ENCODE measurements at places on chromosomes 3 and 15.
A peak's percentile ranks its signal among the peaks of the same experiment; 100 is the strongest.

GRCh38 chr3:141288336-141288990 is 56.8 kb downstream of the PXYLP1 start:
- no peak for DNase-seq

DNA sequence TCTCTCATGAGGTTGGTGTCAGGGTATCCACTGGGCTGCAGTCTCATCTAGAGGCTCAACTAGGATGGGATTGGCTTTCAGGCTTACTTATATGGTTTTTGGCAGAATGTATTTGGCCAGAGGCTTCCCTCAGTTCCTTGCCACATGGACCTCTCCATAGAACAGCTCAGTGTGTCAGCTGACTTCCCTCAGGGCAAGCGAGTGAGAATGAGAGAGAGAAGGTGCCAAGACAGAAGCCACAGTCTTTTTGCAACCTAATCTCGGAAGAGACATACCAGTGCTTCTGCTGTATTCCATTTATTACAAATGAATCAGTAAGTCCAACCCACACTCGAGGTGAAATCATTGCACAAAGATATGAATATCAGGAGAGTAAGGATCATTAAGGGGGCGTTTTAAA is 129.2 kb downstream of the CCNL1 start:
- no peak for DNase-seq

GRCh38 chr15:38084289-38084688 is 149.8 kb downstream of the TMCO5A start:
- peak; percentile 87 for DNase-seq

DNA sequence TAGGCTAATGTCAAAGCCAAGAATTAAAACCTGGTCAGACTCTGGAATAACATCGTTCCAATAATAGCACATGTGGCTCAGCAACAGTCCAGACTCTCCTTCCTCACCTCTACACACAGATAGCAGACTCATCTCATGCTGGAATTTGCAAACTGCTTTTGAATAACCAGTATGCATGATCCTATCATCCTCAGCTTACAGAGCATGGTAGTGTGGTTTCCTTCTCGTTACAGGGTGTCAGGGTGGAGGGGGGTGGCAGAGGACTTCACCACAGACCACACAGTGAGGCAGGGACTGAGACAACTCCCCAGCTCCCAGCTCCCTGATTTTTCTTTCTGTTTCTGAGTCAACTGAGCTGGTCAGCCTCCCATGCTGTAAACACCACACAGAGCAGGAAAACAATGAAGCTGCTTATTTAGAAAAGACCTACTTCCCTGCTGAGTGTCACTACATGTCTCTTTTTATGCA is 101.6 kb downstream of the RPL22L1 start:
- DNase-seq, result no peak

DNA sequence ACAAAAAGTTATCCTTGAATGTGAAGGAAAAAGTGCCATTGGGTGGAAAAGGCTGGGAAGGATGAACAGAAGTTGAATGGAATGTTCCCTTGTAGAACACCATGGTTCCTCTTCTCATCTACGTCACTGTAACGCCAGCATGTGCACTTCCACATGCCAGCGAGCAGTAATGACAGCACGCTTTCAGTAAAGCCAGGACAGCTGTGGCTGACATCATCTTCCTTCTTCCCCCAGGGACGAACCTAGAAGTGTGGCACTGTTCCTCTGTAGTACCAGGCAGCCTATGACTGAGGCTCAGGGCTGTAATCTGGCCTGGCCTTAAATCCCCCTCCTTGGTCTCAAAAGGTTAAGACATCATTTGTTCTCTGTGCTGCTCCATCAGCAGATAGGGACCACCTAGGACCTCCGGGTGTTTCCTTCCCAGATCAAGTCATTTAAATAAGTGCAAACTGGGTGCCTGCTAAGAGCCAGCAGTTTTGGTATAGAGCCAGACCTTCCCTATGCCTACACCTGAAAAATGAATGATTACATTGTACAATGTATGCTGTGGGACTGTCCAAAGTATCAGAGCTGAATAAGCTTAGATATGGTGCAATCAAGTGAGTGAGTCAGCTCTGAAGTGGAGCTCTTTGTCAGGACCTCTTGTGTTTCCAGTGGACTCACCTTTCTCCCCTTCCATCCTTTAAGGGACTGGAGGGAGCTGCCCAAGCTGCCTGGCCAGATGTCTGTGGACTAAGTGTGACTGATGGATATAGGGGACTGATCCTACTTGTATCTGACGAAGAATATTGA is 5.6 kb upstream of the SRPRB start:
- no peak for DNase-seq

DNA sequence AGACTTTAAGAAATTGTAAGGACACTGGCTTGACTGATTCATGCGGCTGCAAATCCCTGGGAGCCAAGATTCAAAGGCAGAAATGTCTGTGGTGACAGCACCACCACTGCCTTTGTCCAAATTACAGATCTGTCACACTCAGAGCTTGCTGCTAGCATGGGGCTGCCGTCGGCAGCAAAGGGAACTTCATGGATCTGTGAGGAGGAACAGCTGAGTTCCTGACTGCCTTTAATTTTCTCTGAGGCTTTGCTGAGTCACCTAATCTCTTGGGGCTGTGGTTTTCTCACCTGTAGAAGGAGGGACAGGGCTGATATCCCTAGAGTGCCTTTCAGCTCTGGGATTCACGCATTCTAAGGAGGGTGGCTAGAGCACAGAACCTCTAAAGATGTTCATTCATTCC is 4.1 kb upstream of the PAK6 start:
- no peak for DNase-seq

- no peak for DNase-seq
Observed at GRCh38 chr3:153925841-153926514, 195.2 kb upstream of the ARHGEF26 start.

DNA sequence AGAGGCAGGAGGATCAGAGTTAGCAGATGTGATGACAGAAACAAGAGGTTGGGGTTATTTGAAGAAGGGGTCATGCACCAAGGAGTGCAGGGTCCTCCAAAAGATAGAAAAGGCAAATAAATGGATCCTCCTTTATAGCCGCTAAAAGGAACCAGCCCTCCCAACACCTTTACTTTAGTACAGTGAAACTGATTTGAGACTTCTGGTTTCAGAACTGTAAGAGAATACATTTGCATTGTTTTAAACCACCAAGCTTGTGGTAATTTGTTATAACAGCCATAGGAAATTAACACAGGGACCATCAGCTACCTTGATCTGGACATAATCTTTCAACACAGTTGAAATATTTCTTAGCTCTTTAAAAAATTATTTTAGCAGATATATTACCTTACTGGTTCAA is 166.6 kb downstream of the TIGIT start:
- no peak for DNase-seq

GRCh38 chr3:67605377-67605776 is 49.0 kb downstream of the SUCLG2 start:
- DNase-seq, result no peak

- no peak for DNase-seq
Observed at GRCh38 chr3:33050071-33050653, 46.8 kb downstream of the GLB1 start.

GRCh38 chr3:161551697-161552096 is 55.1 kb downstream of the OTOL1 start:
- DNase-seq, result no peak

DNA sequence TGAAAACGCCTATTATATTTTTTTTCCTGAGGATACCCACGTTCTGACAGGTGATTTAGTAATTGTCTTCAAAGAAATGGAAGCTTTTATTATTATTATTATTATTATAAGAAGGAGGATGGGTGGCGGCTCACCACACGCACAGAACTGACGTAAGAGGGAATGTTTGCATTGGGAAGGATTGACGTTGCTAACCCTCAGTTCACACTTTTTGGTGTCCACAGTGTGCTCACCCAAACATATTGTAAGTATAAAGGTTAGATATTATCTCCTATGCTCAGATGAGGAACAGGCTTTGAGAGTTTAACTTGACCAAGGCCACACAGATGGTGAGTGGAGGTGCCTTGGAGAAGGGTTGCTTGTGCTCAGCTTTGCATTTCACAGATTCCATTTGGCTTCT is 533.5 kb upstream of the TBL1XR1 start:
- no peak for DNase-seq

- DNase-seq, result no peak
Observed at GRCh38 chr15:84785053-84785452, 32.1 kb upstream of the ALPK3 start.

DNA sequence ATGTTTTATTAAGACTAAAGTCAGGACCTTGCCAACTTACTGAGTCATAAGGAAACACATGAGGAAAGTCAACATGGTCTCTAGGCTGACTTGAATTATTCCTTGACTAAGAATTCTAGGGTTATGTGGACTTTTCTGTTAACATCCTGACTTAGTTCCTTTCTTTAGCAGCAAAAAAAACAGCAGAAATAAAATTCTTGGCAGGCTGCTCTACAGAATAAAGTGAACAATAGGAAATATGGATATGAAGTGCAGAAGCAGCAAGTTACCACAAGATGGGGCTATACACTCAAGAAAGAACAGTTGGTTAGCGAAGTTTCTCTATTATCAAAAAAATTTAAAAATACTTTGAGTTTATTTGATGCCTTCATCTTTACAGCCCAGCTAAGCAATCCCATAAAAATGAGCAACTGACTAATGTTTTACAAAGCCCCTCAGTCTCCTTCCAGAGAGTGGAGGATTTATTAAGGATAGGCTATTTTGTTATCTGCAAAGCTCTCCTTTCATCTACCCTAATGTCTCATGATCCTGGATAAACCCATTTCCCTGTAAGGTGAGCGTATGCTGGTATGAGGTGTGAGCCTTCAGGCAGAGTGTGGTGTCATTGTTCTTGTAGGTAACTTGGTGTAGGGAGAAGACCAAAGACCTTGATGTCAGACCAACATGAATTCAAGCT is 23.1 kb upstream of the MCCC1 start:
- peak; percentile 49 for DNase-seq

GRCh38 chr3:152968388-152969024 is 133.6 kb downstream of the P2RY1 start:
- no peak for DNase-seq

- DNase-seq, result no peak
Observed at GRCh38 chr3:45790596-45790995, 5.7 kb downstream of the SLC6A20 start.

- DNase-seq, result no peak
Observed at GRCh38 chr3:144031938-144032337, 60.3 kb downstream of the DIPK2A start.

- DNase-seq, result no peak
Observed at GRCh38 chr15:45417303-45417950, 39.1 kb upstream of the GATM start.

- no peak for DNase-seq
Observed at GRCh38 chr3:142115867-142116668, 33.3 kb downstream of the TFDP2 start.

- no peak for DNase-seq
Observed at GRCh38 chr15:68593828-68594532, 15.2 kb downstream of the CORO2B start.

- no peak for DNase-seq
Observed at GRCh38 chr3:82100378-82100777, 338.9 kb upstream of the GBE1 start.

- DNase-seq, result no peak
Observed at GRCh38 chr15:66884115-66884622, 181.2 kb upstream of the SMAD3 start.

DNA sequence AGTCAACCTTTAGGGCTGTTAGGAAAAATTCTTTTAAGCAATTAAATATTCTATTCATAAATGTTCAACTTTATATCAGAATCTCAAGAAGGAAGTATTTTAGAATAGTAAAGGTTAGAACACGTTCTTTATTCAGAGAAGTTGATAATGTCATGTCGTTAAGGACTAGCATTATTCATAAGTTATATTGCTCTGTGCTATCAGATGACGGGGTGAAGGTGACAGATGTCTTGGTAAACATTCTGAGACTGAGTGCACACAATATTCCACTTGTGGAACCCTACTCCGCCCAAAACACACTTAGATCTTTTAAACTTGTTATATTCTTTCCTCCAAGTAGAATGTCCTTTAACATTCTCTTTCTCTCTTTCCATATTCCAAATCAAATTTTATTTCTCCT is 7.9 kb downstream of the AP4E1 start:
- no peak for DNase-seq

- DNase-seq, result no peak
Observed at GRCh38 chr3:67005974-67006373, 7.9 kb downstream of the KBTBD8 start.

DNA sequence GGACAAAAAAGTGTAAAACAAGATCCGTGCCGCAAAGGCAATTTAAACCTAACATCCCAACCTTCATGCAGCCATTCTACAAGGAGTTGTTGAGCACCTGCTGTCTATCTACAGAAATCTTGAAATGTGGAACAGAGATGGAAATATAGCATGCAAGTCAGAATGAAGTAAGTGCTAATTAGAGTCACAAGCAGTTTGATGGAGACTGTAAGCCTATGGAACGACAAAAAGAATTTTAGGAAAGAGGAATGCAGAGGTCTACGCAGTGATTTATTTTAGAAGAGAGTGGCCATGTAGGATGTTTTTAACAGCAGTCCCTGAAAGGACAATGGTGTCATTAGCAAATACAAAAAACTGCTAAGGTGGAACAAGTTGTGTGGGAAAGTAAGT is 851 bp upstream of the DCBLD2 start:
- no peak for DNase-seq

DNA sequence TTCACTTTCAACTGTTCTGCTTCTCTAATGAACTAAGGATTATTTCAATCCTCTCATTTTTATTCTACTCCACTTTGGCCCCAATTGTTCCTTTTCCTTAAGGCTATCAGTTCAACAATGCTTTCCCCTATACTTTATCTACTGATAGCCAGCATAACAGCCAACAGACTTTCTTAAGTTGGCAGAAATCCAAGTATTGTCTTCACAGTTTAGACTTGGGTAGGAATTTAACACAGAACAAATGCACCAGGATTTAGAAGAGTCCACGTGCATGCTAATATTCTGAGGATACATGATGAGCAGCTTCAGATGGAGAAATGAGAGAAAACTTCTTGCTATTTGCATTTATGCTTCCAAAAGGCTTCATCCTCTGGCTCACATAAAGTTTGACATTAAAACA is 54.8 kb downstream of the FBN1 start:
- no peak for DNase-seq

DNA sequence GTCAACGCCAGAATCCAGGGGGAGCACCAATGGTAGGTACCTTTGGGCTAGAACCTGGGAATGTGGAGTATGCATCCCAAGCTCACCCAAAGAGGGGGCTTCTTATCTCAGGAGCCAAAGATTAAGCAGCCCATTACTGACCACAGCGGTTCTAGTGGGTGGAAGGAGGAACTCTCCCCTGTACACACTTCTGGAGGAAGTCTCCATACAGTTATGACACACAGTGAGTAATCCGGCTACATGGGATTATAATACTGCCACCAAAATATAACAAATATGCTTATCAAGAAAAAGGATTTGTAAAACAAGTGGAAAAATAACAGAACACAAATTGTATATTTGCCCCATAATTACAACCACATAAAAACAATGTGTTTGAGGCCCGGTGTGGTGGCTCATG is 8.4 kb downstream of the MYO1E start:
- no peak for DNase-seq

Data from activated CD4-positive, alpha-beta T cell treated with anti-CD3 and anti-CD28 coated beads, Interleukin-2, amount 50 U/mL, for 16 hours (primary cell).